ENCODE measurements at places on chromosomes 6 and 20.

DNA sequence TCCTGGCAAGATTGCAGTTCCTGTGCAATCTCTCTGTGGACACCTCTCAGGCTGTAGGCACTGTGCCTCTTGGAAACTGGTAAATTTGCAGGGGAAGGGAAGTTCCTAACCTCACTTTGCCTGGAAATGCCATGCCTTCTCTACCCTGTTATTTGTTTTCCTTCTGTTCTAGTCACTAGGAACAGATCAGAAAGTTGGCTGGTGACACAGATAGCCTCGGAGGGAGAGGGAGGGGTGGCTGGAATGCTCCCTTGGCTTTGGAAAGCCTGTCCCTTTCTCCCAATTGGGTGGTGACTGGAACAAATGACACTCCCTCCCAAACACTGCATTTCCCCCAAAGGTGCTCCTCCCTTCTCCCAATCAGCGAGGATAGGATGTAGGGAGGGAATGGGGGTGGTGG is 131.5 kb upstream of the F13A1 start:
- DNase-seq, result no peak

DNA sequence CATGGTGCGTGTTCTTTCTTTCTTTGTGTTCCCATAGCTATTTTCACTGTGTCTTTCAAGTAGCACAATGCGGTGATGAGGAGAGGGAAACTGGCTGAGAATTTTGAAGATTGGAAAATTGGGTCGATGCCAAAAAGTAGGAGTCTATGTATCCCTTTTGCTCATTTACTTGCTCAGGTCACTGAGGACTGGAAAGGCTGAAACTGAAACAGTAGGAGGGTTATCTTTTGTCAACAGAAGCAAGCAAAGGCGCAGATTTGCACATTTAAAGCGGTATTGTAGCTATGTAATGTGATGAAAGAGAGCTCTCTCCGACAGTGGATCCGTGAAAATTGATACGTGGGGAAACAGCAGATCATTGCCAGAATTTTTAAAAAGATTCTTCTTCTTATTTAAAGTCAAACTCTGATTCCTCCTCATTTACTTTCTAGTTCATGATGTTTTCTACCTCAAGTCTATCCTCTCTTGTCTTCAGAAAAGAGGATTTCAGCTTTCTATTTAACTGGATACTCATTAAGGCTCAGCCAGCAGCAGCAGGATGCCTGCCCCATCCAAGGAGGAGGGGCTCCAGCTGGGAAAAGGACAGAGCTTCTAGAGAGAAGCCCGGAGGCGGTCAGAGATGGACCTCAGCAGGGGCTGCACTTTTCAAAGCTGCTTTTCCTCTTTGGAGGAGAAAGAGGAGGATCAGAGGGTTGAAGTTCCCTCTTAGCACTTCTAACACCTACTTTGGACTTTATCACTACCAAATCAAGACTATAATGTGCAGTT is 15.9 kb upstream of the FYN start:
- no peak for DNase-seq

DNA sequence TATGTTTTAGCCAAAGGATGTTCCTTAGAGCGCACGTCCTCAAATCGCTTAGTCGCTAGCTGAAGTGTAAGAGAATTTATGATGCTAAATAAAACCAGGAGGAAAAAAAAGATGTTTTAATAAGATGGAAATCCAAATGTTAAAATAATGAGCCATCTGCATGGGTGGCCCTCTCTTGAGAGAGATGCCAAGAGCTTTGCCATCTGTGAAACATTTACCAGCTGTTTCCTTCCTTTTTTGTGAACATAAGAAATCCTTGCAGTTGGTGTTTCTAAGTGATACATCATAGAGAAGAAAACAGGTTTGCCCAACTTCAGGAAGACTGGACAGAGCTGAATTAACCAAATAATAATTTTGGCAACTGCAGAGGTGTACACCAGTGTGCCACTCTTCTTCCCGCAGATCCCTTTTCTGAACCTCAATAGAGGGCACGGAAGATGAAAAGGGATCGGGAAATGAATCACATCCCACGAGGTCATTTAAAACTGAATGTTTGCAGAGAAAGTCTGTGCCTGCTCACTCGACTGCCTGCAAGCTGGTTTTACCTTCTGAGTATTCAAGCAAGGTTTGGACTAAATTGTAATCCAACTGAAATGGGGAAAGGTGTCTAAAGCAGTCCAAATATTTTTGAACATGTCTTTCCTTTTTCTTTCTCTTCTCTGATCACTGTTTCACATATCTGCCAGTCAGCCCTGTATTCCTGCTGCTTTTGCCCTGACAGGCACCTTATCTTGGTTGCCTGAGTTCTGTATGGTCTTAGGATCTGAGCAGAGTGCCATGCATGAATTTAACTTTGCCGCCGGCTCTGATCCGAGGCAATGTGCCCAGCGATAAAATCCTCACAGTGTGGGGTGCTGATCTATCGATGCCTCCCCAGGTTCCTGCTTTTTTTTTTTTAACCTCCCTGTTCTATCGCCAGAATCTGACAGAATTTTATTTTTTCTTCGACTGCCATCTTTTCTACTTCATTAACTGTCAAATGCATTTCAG is 35.5 kb upstream of the TSHZ2 start:
- DNase-seq, result no peak

- no peak for DNase-seq
Observed at GRCh38 chr20:49872056-49872455, 43.3 kb downstream of the SPATA2 start.

DNA sequence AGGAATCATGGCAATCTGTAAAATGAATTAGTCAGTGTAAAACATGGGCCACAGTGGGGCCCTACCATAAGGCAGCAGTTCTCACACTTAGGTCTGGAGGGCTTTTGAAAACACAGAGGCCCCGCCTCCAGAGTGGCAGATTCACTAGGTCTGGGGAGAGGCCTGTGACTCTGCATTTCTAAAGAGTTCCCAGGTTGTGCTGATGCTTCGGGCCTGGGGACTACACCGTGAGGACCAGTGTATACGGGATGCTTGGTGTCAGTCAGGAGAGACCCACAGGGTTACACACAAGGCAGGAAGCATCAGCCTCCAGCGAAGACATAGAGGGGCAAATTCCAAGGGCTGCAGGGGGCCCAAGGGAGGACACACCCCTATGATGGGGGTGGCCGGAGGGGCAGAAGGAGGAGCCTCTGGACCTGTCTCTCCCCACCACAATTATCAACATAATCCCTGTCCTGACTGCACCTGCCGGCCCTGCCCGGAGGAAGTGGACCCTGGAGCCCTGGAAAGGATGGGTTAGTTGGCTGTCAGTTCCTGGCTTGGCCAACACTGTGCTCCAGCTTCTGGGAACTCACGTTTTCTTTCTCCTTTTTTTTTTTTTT is 46.7 kb downstream of the FGD2 start:
- no peak for DNase-seq

- DNase-seq, result no peak
Observed at GRCh38 chr20:38931984-38932383, 5.8 kb downstream of the FAM83D start.

GRCh38 chr6:170006900-170007467 is 255.6 kb downstream of the ERMARD start:
- no peak for DNase-seq

DNA sequence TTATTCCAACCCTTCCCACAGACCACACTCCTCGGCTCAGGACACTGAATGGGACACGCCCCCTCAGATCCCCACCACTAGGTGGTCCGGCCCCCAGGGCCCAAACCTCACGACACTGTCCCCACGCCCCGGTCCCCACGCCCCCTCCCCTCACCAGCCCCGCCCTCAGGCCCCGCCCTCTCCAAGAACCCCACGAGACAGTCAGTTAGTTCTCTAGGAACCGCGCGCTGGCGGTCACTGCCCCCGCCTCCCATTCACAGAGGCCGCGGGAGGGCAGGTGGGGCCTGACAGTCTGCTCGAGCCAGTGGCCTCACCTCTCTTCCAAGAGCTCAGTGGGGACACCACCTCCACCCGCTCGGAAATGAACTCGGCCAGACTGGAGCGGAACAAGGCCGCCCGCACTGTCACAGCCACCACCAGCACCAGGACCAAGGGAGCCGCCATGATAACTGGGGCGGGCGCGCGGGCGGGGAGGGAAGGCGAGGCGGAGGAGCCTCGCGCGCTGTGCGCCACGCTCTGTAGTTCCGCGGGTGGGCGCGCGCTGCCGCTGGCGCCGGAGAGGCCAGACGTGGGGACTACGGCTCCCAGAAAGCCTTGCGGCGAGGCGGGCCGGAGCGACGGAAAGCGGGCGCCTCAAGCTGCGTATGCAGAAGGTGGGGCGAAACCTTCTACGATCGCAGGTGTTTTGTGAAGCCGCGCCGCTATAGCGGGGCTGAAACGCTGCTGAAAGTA is at the start of gene PIGU:
Gene PIGU, minus strand, starts transcription at position 451 of the 732 bp plus-strand sequence. Its CDS starts 7 bp downstream, at position 444.
- DNase-seq, result peak; percentile 87

DNA sequence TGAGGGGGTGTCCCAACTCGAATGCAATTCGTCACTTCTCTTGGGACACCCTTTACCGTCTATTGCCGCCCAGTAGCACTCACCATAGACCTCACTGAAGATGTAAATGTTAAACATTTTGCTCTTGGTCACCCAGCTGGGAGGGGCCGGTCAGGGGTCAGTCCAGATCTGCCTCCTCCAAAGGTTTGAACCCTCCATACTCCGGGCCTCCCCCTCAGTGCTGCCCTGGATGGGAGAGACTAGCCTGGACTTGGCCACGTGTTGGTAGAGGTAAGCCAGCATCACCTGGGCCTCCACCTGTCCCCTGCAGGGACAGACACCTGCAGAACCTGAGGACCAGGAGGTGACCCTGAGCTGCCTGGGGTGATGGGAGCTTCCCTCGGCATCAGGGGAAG is 5.0 kb upstream of the MYT1 start:
- no peak for DNase-seq

GRCh38 chr6:135439549-135439948 is 58.0 kb downstream of the AHI1 start:
- no peak for DNase-seq

DNA sequence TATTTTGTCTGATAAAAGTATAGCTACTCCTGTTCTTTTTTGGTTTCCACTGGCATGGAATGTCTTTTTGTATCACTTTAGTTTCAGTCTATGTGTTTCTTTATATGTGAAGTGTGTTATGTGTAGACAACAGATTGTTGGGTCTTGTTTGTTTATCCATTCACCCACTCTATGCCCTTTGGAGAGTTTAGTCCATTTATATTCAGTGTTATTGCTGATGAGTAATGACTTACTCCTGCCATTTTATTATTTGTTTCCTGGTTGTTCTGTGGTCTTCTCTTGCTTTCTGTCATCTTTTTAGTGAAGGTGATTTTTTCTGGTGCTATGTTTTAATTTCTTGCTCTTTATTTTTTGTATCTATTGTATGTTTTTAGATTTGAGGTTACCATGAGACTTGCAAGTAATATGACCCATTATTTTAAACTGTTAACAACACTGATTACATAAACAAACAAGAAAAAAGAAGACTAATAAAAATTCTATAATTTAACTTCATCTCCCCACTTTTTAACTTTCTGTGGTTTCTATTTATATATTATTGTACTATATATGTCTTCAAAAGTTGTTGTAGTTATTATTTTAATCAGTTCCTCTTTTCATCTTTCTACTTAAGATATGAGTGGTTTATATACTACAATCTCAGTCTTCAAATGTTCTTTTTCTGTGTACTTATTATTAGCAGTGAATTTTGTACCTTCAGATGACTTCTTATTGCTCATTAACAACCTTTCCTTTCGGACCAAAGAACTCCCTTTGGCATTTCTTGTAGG is 323.4 kb downstream of the BTBD9 start:
- no peak for DNase-seq

DNA sequence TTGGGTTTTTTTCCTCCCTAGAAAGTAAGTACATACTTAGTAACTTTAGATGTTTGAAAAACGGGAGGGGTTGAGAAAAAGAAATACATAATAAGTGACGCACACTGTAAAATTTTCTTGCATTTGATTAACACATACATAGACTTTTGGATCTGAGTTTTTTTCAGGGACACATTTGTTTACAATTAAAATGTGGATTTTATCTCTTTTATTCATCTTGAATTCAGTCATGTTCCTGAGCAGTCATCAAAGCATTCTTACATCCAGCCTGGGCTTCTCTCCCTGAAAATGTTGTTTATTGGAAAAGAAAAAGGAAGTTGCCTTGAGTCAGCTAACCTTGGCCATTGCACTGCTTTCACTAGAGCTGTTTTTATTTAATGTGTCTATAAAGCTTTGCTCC is 8.7 kb upstream of the RPP40 start:
- DNase-seq, result no peak

DNA sequence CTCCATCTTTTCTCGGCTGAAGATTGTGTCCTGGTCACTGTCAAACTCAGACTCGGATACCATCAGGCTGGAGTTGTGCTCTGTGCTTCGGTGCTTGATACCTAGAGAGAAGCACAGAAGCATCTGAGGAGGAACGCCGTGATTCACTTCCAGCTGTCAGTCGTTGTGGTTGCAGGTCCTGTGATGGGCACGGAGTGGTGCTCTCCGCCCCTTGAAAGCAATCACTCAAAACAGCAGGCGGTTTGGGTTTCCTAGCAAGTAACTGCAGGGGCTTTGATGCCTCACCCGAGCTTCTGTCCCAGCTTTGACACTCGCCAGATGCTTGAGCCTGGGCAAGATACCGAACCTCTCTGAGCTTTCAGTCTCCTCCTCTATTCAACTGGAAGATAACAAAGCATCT is 52.5 kb downstream of the ALDH5A1 start:
- DNase-seq, result no peak

DNA sequence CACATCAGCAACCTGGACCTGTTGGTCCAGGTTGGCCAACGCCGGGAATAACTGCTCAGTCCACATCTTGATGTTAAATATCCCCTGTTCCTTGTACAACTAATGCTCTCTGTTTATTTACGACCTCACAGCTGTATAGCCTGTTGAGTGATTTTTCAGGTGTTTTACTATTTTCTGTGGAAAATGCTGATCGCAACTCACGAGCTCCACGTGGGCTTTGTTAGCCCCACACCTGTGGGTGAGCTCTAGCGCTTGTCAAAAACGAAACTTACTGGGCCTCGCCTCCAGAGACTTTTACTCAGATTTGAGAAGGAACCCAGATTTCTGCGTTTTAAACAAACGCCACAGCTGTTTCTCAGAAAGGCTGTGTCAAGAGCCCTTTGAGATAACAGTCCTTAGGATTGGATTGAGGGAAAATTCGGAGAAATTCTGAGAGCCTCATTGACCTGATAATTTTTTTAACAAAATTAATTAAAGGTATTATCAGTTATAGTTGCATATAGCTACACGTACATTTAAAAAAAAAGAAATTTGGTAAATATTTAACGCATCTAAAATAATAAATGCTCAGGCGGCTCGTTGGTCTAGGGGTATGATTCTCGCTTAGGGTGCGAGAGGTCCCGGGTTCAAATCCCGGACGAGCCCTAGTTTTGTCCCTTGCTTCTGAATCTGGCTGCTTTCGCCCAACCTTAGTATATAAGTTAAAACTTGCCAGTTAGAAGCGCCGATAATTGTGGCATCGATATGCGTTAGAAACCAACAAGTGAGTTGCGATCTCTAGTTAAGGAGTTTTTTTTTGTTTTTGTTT is 16.7 kb downstream of the HMGN4 start:
- no peak for DNase-seq

DNA sequence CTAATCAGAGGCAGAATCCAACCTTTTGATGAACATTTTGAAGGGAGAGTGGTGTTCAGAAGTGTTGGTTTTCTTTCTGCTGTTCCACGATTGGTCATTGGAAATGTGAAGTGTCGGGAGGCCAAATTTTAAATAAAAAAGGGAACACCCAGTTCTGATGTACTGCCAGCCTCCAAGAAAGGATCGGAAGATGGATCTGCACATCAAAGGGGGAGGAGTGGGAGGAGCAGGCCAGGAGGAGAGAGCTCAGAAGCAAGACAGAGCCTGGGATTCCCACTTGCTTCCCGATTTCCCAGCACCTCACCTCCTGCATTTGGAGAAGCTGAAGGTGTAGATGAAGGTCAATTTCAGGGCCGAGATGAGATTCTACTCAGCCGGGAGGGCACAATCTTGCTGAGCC is 55.9 kb upstream of the NAA20 start:
- DNase-seq, result no peak
